ENCODE measurements at places on chromosomes 11 and 22. TPM values are rescaled to one million over a fixed set of nuclear protein-coding genes. Genes with fewer than 3 reads are reported as not detected.

PKDREJ gene
- 0.68 TPM for total RNA-seq

CKAP5 gene
- total RNA-seq, result 58.8 TPM

SCGB1D2 gene
- total RNA-seq, result 40.5 TPM

OR5AR1 gene
- total RNA-seq, result not detected

RCOR2 gene
- 3.3 TPM for total RNA-seq

MAPK8IP1 gene
- 46.9 TPM for total RNA-seq

CALCA gene
- 4.1 TPM for total RNA-seq

GGTLC3 gene
- 2.3 TPM for total RNA-seq

CRYBB2 gene
- not detected for total RNA-seq

MYRF gene
- 3.4 TPM for total RNA-seq
